Pulmonary artery endothelial cell (primary cell): ENCODE measurements at places on chromosomes 5 and 9. TPM values are rescaled to one million over a fixed set of nuclear protein-coding genes. Genes with fewer than 3 reads are reported as not detected.

MEIKIN gene
- total RNA-seq = 0.07 TPM in 1 of 2 replicates, not detected in the other

IGFBPL1 gene
- total RNA-seq = 0.11 and 0.33 TPM in 2 replicates

GDNF gene
- not detected in 2 replicates for total RNA-seq

ITGA2 gene
- total RNA-seq = 107 and 108 TPM in 2 replicates

C9orf50 gene
- not detected in 2 replicates for total RNA-seq

FAM200C gene
- total RNA-seq = 1.9 and 3.8 TPM in 2 replicates

BASP1 gene
- total RNA-seq = 73.9 and 76.4 TPM in 2 replicates

CORO2A gene
- total RNA-seq = 0.26 and 0.49 TPM in 2 replicates

C1QTNF3 gene
- total RNA-seq = 0.59 and 0.67 TPM in 2 replicates

PRUNE2 gene
- 8.4 and 21.2 TPM in 2 replicates for total RNA-seq

ENTPD8 gene
- total RNA-seq = 0.04 and 0.07 TPM in 2 replicates

ADAMTS19 gene
- total RNA-seq = not detected in 2 replicates

SNCAIP gene
- 8.9 and 18.9 TPM in 2 replicates for total RNA-seq

NSG2 gene
- total RNA-seq = not detected in 2 replicates

PCDHGC5 gene
- 0.33 and 0.53 TPM in 2 replicates for total RNA-seq

OTP gene
- total RNA-seq = not detected in 2 replicates

STKLD1 gene
- 0.46 and 0.81 TPM in 2 replicates for total RNA-seq

PCDHGA4 gene
- total RNA-seq = 2.0 and 3.5 TPM in 2 replicates

INSL4 gene
- total RNA-seq = not detected in 2 replicates

PTGDS gene
- not detected in 2 replicates for total RNA-seq

GEMIN5 gene
- 21.5 and 38.3 TPM in 2 replicates for total RNA-seq

MARCOL gene
- not detected in 2 replicates for total RNA-seq

SPATA24 gene
- 6.7 and 9.4 TPM in 2 replicates for total RNA-seq

TMED7 gene
- total RNA-seq = 109 and 250 TPM in 2 replicates

FAM78A gene
- total RNA-seq = 3.7 and 4.9 TPM in 2 replicates

RASEF gene
- 0.07 TPM in 1 of 2 replicates, not detected in the other for total RNA-seq

TAF11L5 gene
- not detected in 2 replicates for total RNA-seq

RLN2 gene
- 0.35 TPM in 1 of 2 replicates, not detected in the other for total RNA-seq

PDCD1LG2 gene
- 24.3 and 27.1 TPM in 2 replicates for total RNA-seq

SCGB3A2 gene
- not detected in 2 replicates for total RNA-seq

SLCO6A1 gene
- total RNA-seq = not detected in 2 replicates

FAM163B gene
- not detected in 2 replicates for total RNA-seq
